ENCODE measurements at places on chromosomes 2 and 18. TPM values are rescaled to one million over a fixed set of nuclear protein-coding genes. Genes with fewer than 3 reads are reported as not detected.

FKBP7 gene
- 10.1 TPM for total RNA-seq

SLC11A1 gene
- 3.5 TPM for total RNA-seq

HOXD12 gene
- total RNA-seq = not detected

SATB2 gene
- 20.8 TPM for total RNA-seq

PRKAG3 gene
- total RNA-seq = not detected

NT5C1B gene
- total RNA-seq = not detected

RAX gene
- 0.23 TPM for total RNA-seq

OSBPL6 gene
- 14.1 TPM for total RNA-seq

EML4 gene
- 42.2 TPM for total RNA-seq

PIAS2 gene
- 69.4 TPM for total RNA-seq

LIMS4 gene
- not detected for total RNA-seq

SCYGR6 gene
- not detected for total RNA-seq

BOLL gene
- total RNA-seq = 1.4 TPM

ACMSD gene
- not detected for total RNA-seq

CSRNP3 gene
- total RNA-seq = 255 TPM

FAHD2A gene
- total RNA-seq = 13.6 TPM

AKAIN1 gene
- not detected for total RNA-seq

SERPINB12 gene
- not detected for total RNA-seq

SERPINB13 gene
- under 0.01 TPM for total RNA-seq

EML6 gene
- total RNA-seq = 24.0 TPM

ITGA4 gene
- total RNA-seq = 5.3 TPM

RUFY4 gene
- total RNA-seq = 0.23 TPM

SPP2 gene
- total RNA-seq = not detected

SP5 gene
- 2.3 TPM for total RNA-seq

CCDC85A gene
- 38.1 TPM for total RNA-seq

FEV gene
- not detected for total RNA-seq

SCN7A gene
- 19.6 TPM for total RNA-seq

RGPD4 gene
- total RNA-seq = 0.23 TPM

OTOS gene
- total RNA-seq = not detected

LPIN2 gene
- 58.8 TPM for total RNA-seq

CNDP1 gene
- 0.23 TPM for total RNA-seq

ERMN gene
- 1.2 TPM for total RNA-seq

UGT1A7 gene
- not detected for total RNA-seq

UGT1A10 gene
- not detected for total RNA-seq

SH2D6 gene
- 0.23 TPM for total RNA-seq

MPPE1 gene
- total RNA-seq = 23.5 TPM

CCDC74B gene
- total RNA-seq = 9.2 TPM

ALS2 gene
- total RNA-seq = 41.1 TPM

HRH4 gene
- 0.23 TPM for total RNA-seq

KCNS3 gene
- total RNA-seq = 2.8 TPM

ZNF521 gene
- total RNA-seq = 67.1 TPM

AUP1 gene
- 48.2 TPM for total RNA-seq

CCDC68 gene
- total RNA-seq = 4.4 TPM

TLK1 gene
- 40.8 TPM for total RNA-seq

WDR12 gene
- 26.8 TPM for total RNA-seq

AQP12B gene
- not detected for total RNA-seq

ZBTB7C gene
- 9.9 TPM for total RNA-seq

ADCYAP1 gene
- 18.5 TPM for total RNA-seq

ALLC gene
- total RNA-seq = not detected

All from diencephalon (tissue), 1 donor.